ENCODE measurements at places on chromosomes 13 and 19. TPM values are rescaled to one million over a fixed set of nuclear protein-coding genes. Genes with fewer than 3 reads are reported as not detected.

MZT1 gene
- total RNA-seq, result 8.4 TPM

PEG3 gene
- 1.7 TPM for total RNA-seq

GAPDHS gene
- not detected for total RNA-seq

ADGRE3 gene
- not detected for total RNA-seq

WDR88 gene
- total RNA-seq, result not detected

HCST gene
- not detected for total RNA-seq

DNA sequence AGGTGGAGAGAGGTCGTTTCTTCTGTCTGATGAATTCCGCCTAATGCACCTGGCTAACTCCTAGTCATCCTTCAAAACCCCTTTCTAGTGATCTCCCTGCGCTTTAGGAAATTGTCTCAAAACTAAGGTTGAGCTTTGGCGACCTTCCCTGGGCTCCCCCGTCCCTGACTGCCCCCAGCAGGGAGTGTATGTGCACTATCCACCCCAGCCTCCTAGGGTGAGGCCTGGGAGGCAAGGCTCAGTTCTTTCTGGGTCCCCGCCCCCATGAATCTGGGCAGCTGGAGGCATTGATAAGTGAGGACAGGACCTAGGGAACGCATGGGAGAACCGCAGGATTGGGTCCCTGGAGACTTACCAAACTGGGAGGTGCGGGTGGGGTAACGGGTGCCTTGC, 378 bp downstream of the TLE6 start:
- no peak for DNase-seq
- peaks cover 40% of the 10 kb centered on the region for H3K4me1 ChIP-seq

DNA sequence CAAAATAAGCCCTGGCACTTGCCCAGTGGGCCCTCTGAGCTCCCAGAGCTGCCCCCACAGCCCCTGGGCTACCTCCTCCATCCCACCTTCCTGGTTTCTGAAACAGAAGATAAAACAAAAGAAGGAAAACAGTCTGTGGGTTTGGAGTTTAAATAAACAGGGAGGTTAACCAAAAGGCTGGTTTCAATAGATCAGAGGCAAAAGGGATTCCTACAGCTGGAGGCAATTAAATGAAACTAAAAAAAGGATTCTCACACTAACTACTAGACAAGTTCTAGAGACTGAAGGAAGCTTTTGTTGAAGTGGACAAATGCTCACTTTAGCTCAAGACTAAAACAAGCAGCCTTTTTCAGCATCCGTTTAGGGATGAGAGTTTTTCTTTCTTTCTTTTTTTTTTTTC, 569.8 kb downstream of the FGF9 start:
- no peaks in the 10 kb centered on the region for H3K4me1 ChIP-seq
- H3K4me3 ChIP-seq, result no peak overlapping the region
- DNase-seq, result no peak
- H3K27me3 ChIP-seq, result no peaks in the 10 kb centered on the region

DNA sequence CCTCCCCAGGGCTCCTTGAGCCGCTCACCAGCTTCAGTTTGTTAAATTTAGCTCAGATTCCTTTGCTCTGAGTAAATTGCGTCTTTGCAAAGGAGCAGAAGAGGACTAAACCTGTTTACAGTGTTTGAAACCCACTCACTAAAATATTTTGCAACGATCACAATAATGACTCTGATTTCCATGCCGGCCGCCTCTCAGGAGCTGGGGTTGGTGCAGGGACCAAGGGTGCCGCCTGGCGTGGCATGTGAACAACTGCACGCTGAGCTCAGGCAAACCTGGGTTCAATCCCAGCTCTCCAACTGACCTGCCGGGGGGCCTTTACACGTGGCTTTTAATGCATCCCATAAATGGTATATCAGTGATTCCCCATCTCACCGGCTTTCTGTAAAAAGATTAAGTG, 68.7 kb upstream of the CACNA1A start:
- DNase-seq, result no peak
- no peaks in the 10 kb centered on the region for H3K4me1 ChIP-seq
- peaks cover 68% of the 10 kb centered on the region for H3K27me3 ChIP-seq
- H3K36me3 ChIP-seq, result no peaks in the 10 kb centered on the region
- no peak overlapping the region for H3K4me3 ChIP-seq

DNA sequence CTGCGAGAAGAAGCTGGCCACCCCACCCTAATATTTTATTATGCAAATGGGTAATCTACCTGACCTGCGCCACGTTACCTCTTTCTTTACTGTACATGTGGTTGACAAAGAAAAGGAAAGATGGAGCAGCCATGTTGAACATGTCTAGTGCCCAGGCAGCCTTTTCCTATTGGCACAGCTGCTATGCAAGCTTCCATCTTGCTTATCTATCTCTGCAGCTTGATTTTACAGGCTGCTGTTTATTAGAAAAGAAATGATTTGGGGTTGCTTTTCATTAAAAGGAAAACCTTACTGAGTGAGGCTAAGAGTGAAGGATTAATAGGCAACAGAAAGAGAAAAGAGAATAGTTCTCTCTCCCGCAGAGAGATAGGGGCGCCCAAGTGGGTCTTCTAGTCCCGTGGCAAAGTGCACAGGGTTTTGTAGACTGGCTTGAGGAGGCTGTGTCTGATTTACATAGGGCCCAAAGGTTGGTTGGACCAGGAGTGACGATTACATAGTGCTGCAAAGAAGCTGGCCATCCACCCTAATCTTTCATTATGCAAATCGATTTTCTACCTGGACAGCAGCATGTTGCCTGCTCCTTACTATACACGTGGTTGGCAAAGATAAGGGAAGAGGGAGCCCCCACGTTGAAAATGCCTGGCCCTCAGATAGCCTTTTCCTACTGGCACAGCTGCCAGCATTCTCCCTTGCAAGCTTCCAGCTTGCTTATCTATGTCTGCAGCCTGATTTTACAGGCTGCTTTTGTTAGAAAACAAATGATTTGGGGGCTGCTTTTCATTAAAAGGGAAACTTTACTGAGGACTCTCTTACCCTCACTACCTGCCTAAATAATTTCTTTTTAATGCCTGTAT, 28.3 kb downstream of the OR10H4 start:
- DNase-seq, result no peak
- no peak overlapping the region for H3K27ac ChIP-seq
- no peaks in the 10 kb centered on the region for H3K4me1 ChIP-seq
- no peak overlapping the region for H3K4me3 ChIP-seq

GRCh38 chr13:61831026-61831425, 415.4 kb upstream of the PCDH20 start:
- H3K4me3 ChIP-seq, result no peak overlapping the region
- no peaks in the 10 kb centered on the region for H3K36me3 ChIP-seq
- no peaks in the 10 kb centered on the region for H3K27me3 ChIP-seq
- no peaks in the 10 kb centered on the region for H3K4me1 ChIP-seq
- DNase-seq, result no peak

DNA sequence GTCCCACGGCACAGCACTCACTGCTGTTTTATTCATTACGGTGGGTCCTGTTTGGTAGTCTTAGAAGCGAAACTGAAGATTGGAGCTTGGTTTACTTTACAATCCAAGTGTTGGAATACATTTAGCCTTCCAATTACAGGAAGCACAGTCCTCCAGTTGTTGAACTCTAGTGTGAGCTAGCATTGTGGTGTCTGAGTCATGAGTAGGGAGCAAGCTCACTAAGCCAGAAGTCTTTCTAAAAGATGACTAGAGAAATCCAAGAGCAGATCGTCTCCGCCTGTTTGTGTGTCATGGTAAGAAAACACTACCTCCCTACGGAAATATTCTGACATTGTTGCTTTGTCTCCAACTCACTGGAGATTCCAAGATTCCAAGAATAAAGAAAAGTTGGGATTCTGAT, 10.1 kb upstream of the SHISA2 start:
- H3K4me1 ChIP-seq, result no peaks in the 10 kb centered on the region
- H3K4me3 ChIP-seq, result no peak overlapping the region
- H3K36me3 ChIP-seq, result no peaks in the 10 kb centered on the region
- no peaks in the 10 kb centered on the region for H3K27me3 ChIP-seq
- DNase-seq, result no peak
- no peak overlapping the region for H3K27ac ChIP-seq

DNA sequence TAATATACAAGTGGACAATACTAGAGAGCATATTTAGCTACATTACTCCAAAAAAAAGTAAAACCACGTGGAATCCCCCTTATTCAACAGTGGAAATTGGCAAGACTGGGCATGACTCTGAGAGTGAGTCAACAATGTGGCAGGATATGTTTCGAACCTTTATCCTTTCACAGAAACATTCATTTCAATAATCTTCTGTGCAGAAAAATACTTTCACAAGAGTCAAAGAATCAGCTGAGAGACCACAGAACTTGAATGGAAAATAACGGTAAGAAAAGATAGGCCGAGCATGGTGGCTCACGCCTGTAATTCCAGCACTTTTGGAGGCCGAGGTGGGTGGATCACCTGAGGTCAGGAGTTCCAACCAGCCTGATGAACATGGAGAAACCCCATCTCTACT, 25.1 kb upstream of the CD70 start:
- no peak overlapping the region for H3K27ac ChIP-seq
- peaks cover 30% of the 10 kb centered on the region for H3K27me3 ChIP-seq
- no peak for DNase-seq

- no peaks in the 10 kb centered on the region for H3K36me3 ChIP-seq
- H3K27me3 ChIP-seq, result peaks cover 4% of the 10 kb centered on the region
- H3K27ac ChIP-seq, result no peak within 1 kb of the TSS
- H3K4me3 ChIP-seq, result peak within 1 kb of the TSS; percentile 43
- no peak for DNase-seq
Observed at GRCh38 chr13:35475960-35476943, at the start of gene MAB21L1. Gene MAB21L1, minus strand, starts transcription at chr13:35476689. Its CDS starts 551 bp downstream, at chr13:35476138.

DNA sequence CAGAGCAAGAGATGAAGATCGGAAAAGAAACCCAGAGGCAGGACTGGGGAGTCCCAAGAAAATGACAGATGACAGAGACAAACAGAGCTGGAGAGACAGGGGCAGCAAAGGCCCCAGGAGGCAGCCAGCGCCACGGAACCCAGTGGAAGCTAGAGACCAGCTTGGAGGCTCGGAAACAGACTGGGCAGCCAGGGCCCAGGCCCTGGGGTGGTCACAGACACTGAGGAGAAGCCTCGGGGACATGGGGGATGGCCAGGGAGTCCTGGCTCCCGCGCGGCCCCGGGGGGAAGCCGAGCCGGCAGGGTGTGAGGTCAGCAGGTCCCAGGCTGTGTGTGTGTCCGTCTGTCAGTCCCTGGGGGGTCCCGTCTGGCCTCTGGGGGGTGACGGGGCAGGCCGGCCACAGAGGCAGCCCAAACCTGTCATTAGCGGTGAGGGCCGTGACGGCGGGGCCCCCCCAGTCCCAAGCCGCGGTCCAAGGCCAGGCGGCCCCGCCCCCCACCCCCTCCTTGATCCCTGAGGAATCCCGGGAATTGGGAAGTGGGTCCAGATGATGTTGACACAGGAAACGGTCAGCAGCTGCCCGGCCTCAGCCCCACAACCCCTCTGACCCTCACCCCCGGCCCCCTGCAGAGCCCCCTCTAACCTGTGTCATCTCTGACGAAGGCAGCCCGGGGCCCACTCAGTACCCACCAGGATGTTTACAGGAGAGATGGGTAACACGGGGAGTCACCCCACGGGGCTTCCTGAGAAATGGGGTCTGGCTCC, 2.5 kb upstream of the TMEM190 start:
- peaks cover 10% of the 10 kb centered on the region for H3K27me3 ChIP-seq
- H3K36me3 ChIP-seq, result no peaks in the 10 kb centered on the region
- no peak for DNase-seq
- H3K4me3 ChIP-seq, result no peak overlapping the region
- peaks cover 14% of the 10 kb centered on the region for H3K4me1 ChIP-seq

- H3K4me3 ChIP-seq, result no peak overlapping the region
- no peak overlapping the region for H3K27ac ChIP-seq
- no peaks in the 10 kb centered on the region for H3K27me3 ChIP-seq
- no peaks in the 10 kb centered on the region for H3K36me3 ChIP-seq
Observed at GRCh38 chr19:3340340-3340739, 26.0 kb upstream of the NFIC start.

DNA sequence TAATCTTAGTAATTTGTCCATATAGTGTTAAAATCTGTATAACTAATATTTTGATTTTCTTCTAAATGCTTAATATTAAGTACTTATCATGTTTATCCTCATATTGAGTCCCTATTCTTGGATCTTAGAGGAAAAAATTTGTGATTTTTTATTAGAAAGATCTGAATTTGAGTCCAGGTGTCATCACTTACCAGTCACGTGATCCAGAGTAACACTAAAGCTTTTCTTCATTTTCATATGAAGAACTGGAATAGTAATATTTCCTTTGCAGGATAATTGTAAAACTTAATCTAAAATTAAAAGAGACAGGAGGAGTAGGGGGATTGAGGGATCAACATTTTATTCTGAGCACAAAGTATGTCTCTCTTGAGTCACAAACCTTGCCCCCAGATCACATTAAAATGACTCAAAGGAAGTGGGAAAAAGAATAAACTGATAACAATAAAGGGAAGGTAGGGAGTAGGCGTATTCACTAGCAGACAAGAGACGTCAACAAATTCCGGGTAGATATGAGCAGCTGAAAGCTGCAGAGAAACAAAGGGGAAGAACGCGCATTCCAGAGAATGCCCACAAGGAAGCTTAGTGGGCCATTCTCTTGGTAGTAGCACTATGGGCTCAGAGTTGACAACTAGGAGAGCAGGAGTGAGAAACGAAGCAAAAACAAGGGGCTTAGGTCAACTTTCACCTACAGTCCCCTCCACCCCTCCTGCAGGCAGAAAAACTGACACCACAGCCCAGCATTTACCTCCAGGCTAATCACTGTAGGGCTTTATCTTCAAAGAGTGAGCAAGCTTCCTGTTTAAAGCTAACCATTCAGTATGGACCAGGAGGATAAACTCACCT, 123.1 kb downstream of the SPRY2 start:
- no peak for DNase-seq
- H3K36me3 ChIP-seq, result no peaks in the 10 kb centered on the region
- H3K27ac ChIP-seq, result no peak overlapping the region
- no peak overlapping the region for H3K4me3 ChIP-seq

DNA sequence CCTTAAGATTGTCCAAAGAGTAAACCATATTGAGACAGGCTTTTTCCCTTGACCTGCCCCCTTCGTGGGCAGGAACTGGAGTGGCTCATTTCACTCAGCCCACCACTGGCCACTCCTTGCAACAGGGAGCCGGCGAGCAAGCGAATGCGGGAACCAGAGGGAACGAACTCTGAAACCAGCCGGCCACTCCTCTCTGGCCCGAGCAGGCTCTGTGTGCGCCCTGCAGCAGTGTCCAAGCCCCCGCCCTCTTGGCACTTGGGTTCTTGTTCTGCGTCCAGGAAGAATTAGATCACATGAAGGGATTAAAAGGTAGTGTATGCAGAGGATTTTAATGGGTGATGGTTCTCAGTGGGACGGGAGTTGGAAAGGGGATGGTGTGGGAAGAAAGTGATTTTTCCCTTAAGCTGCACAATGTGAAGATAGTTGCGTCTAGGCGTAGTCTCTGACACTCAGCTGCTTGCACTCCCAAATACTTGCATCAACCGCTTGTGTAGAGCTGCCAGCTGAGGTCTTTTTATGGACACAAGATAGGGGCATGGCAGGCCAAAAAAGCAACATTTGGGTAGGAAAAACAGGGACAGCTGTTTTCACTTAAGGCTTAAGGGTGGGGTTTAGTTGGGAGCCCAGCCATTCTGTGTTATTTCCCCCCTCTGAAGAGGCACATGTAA, 1209.7 kb upstream of the PCDH20 start:
- no peak overlapping the region for H3K27ac ChIP-seq
- no peaks in the 10 kb centered on the region for H3K27me3 ChIP-seq
- H3K4me1 ChIP-seq, result no peaks in the 10 kb centered on the region
- no peaks in the 10 kb centered on the region for H3K36me3 ChIP-seq
